ENCODE measurements at places on chromosomes 7 and 10. TPM values are rescaled to one million over a fixed set of nuclear protein-coding genes. Genes with fewer than 3 reads are reported as not detected.

DNA sequence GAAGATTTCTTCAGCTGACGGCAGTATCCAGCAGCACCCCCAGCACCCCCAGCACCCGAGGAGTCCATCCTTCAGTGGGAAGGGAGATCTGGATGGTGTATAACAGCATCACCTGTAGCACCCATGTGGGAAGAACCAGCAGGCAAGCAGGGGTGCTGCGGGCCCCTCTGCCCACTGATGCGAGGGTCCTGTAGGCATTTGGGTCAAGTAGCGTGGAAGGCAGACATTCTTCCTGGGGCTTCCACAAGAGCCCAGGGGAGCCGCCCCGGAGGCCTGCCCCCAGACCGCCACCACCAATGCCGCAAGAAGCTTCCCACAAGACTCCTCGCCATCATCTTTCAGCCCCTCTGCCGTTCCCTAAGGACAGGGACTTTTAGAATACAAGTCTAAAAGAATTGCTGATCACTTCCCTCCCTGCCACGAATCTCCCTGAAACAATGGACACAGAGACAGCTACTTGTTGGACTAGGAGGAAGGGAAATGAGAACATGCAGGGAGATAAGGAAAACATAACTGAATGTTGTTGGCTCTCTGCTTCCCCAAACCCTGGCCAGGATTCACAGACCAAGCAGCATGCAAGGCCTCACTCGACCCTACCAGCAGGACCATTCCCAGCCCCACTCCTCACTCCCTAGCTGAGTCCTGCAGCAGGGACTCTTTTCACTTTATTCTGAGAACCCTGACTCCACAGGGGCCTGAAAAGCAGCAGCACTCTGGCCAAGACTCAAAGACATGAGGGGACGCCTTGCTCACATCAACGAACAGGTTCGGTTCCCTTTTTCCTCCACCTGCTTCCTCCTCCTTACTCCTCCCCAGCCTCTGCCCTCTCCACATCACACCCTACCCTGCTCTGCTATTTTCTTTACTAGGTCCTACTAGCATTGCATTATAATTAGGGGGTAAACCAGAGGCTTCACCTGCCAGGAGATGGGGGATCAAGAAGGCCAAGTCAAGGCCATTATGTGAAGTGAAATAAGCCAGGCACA lies 164.5 kb downstream of the HERPUD2 start:
- H3K27ac ChIP-seq: no peak overlapping the region
- H3K4me1 ChIP-seq: no peaks in the 10 kb centered on the region
- no peaks in the 10 kb centered on the region for H3K36me3 ChIP-seq
- H3K4me3 ChIP-seq: no peak overlapping the region
- peaks cover 4% of the 10 kb centered on the region for H3K27me3 ChIP-seq
- DNase-seq: no peak

DNA sequence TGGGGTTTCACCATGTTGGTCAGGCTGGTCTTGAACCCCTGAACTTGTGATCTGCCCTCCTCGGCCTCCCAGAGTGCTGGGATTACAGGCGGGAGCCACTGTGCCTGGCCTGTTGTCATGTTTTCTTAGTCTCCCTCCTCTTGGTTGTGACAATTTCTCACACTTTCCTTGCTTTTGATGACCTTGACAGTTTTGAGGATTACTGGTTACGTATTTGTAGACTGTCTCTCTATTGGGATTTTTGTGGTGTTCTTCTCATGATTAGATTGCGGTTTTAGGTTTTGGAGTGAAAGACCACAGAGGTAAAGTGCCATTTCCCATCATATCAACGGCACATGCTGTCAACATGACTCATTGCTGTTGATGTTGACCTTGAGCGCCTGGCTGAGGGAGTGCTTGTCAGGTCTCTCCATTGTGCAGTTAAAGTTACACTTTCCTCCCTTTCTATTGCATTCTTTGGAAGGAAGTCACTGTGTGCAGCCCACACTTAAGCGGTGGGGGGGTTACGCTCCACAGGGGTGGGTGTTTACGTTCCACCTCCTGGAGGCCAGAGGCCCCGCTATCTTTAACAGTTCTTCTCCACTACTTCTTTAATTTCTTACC lies 10.8 kb downstream of the NEURL1 start:
- no peaks in the 10 kb centered on the region for H3K4me1 ChIP-seq
- no peaks in the 10 kb centered on the region for H3K36me3 ChIP-seq
- DNase-seq: no peak
- H3K27me3 ChIP-seq: no peaks in the 10 kb centered on the region
- H3K4me3 ChIP-seq: no peak overlapping the region

- no peak for DNase-seq
- no peaks in the 10 kb centered on the region for H3K36me3 ChIP-seq
- no peaks in the 10 kb centered on the region for H3K27me3 ChIP-seq
- H3K27ac ChIP-seq: no peak overlapping the region
Observed at GRCh38 chr7:115701141-115701540, 329.4 kb downstream of the TFEC start.

DNA sequence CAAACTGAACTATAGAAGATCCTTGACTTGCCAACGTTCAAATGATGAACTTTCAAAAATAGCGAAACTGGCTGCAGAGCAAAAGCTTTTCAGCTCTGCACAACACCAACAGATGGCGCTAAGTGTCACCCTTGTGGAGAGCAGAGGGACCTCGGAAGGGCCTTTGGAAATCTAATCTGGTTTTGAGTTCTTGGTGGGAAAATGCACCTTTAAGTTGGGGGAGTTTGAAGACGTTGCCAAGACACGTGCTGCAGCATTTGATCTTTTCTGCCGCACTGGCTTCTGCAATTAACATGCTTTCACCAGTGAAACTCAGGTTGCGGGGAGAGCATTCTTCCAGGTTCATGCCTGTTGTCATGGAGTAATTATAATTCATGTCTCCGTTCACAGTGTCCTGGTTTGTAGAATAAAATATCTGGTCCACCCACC lies 26.3 kb upstream of the WDR11 start:
- H3K4me1 ChIP-seq: no peaks in the 10 kb centered on the region
- H3K4me3 ChIP-seq: no peak overlapping the region
- H3K27me3 ChIP-seq: no peaks in the 10 kb centered on the region
- H3K27ac ChIP-seq: no peak overlapping the region
- no peak for DNase-seq

DNA sequence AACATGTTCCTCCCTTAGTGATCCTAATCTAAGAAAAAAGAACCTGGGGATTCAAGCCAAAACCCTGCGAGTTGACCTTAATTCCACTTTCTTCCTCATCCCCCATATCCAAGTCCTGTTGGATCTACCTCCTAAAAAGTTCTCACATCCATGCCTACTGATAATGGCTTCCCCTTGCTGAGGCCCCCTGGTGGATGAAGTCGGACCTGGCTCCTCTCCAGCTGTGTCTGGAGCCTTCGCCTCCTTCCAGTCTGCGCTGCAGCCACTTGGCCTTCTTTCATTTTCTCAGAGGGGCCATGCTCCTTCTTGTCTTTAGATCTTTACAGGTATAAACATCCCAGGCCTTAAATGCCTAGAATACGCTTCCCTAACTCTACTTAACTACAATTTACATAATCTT lies 8.1 kb downstream of the PDE1C start:
- H3K4me3 ChIP-seq: peak overlapping the region; percentile 8
- H3K36me3 ChIP-seq: no peaks in the 10 kb centered on the region
- DNase-seq: no peak
- H3K4me1 ChIP-seq: no peaks in the 10 kb centered on the region
- H3K27me3 ChIP-seq: no peaks in the 10 kb centered on the region
- no peak overlapping the region for H3K27ac ChIP-seq

GRCh38 chr10:17744341-17744861 lies 7.6 kb upstream of the TMEM236 start:
- H3K27me3 ChIP-seq: no peaks in the 10 kb centered on the region
- no peak for DNase-seq
- H3K36me3 ChIP-seq: no peaks in the 10 kb centered on the region
- H3K4me1 ChIP-seq: no peaks in the 10 kb centered on the region
- H3K4me3 ChIP-seq: no peak overlapping the region

DNA sequence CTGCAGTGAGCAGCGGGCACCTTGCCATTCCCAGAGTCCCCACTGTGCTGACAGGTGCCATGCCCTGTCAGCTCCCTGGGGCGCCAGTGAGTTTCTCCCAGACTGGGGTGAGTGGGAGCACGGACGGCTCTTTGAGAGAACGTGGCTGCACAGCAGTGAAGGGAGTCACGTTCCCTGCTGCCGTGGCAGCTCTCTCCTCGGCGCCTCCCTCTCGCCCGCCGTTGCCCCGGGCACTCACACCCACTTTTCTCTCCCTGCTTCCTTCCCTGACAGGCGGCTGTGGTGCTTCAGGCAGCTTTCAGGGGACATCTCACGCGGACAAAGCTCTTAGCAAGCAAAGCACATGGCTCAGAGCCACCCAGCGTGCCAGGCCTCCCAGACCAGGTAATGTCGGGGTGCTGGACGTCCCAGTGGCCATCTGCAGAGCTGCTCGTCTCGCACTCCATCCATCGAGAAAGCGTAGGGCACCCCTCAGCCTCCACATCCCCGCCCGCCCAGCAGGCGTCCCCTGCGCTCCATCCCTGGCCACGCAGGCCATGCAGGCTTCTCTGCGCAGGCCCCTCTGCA lies 27.1 kb upstream of the TTYH3 start:
- H3K27ac ChIP-seq: no peak overlapping the region
- no peaks in the 10 kb centered on the region for H3K27me3 ChIP-seq
- H3K4me1 ChIP-seq: no peaks in the 10 kb centered on the region
- no peaks in the 10 kb centered on the region for H3K36me3 ChIP-seq

GRCh38 chr10:1448252-1448930 lies 288.9 kb downstream of the ADARB2 start:
- no peak overlapping the region for H3K4me3 ChIP-seq
- peak overlapping the region; percentile 71 for H3K27ac ChIP-seq

- no peak overlapping the region for H3K27ac ChIP-seq
- DNase-seq: no peak
- H3K4me1 ChIP-seq: no peaks in the 10 kb centered on the region
- H3K4me3 ChIP-seq: peak overlapping the region; percentile 21
- no peaks in the 10 kb centered on the region for H3K27me3 ChIP-seq
Observed at GRCh38 chr7:86653919-86654659, 10.4 kb downstream of the GRM3 start.

DNA sequence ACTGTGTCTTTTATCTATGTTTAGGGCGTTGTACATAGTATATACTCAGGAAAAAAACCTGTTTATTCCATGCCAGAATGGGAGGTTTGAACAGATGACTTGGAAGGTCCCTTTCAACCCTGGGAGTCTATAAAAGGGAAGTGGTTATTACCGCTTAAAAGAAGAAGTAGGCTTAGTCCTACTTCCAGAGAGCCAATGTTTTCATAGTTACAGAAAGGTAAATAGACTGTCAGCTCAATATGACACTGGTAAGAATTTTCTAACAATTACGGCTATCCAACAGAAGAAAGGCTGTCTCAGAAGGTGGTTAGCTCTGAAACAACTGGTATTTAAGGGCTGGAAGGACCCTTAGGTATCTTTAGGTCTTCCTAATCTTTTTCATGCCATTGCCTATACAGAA lies 1.1 kb upstream of the TFAM start:
- H3K4me1 ChIP-seq: no peaks in the 10 kb centered on the region
- no peak for DNase-seq
- H3K27me3 ChIP-seq: no peaks in the 10 kb centered on the region

- no peak for DNase-seq
- no peaks in the 10 kb centered on the region for H3K4me1 ChIP-seq
Observed at GRCh38 chr7:27168265-27168947, 3.1 kb upstream of the HOXA9 start.

DNA sequence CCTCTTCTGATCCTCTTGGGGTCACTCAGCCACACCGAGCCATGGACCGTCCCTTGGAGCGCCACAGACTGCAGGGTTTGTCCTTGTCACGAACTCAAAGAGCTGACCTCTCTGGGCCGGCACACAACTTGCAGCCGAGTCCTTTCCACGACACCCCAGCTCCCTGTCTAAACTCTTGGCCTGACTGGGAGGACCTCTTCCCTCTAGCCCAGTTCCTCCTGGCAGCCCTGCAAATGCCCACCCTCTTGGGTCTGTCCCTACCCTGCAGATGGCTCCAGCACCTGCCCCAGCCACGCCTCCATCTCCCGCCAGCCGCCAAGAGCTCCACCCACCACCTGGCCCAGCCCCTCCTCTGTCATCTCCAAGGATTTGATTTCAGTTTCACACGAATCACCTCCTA lies 339.2 kb downstream of the DNAJB6 start:
- H3K36me3 ChIP-seq: no peaks in the 10 kb centered on the region
- H3K27ac ChIP-seq: no peak overlapping the region
- H3K27me3 ChIP-seq: no peaks in the 10 kb centered on the region
- no peak overlapping the region for H3K4me3 ChIP-seq
- no peaks in the 10 kb centered on the region for H3K4me1 ChIP-seq
- no peak for DNase-seq

- no peak overlapping the region for H3K27ac ChIP-seq
- no peaks in the 10 kb centered on the region for H3K4me1 ChIP-seq
Observed at GRCh38 chr10:1788401-1788800, 51.1 kb upstream of the ADARB2 start.

DNA sequence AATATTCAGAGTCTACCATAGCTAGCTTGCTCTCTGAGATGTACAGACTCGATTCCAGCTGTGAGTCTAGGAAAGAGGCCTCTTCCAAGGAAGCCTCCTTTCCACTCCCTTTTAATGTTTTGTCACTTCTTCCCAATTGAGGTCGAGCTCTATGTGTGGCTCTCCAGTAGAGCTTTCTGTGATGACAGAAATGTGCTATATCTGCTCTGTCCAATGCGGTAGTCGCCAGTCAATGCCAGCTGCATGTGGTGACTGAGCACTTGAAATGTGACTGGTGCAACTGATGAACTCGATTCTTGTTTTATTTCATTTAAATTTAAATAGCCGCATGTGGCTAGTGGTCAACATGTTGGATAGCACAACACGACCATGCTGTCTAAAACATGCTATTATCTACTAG lies 387.0 kb upstream of the NRP1 start:
- DNase-seq: no peak
- no peak overlapping the region for H3K27ac ChIP-seq
- no peaks in the 10 kb centered on the region for H3K4me1 ChIP-seq
- no peak overlapping the region for H3K4me3 ChIP-seq

- no peaks in the 10 kb centered on the region for H3K36me3 ChIP-seq
- H3K27me3 ChIP-seq: no peaks in the 10 kb centered on the region
- no peaks in the 10 kb centered on the region for H3K4me1 ChIP-seq
- no peak overlapping the region for H3K27ac ChIP-seq
Observed at GRCh38 chr7:15856311-15856710, 169.8 kb upstream of the MEOX2 start.

DNA sequence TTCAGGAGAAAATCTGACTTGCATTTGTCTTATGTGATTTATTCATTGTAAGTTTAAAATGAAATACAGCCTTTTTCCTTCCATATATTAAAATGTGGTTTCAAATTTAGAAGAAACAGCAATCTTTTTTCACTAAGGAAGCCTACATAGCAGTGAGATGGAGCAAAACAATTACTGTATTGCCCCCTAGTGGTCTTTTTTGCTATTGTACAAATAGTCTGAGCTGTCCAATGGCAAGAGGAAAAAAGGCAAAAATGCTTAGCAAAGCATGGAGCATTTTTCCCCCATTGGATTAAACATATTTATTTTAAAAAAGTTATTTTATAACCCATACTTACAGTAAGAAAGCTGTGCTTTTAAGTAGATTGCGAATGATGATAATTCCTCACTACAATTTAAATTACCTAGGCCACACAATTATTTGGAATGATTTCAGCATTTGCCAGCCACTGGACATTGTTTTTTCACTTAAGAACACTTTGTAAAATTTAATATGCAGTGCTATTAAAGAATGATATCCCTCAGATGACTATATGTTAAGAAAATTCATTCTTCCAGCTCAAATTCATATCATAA lies 119.5 kb downstream of the CPED1 start:
- no peaks in the 10 kb centered on the region for H3K36me3 ChIP-seq
- H3K27ac ChIP-seq: no peak overlapping the region
- no peaks in the 10 kb centered on the region for H3K27me3 ChIP-seq
- DNase-seq: no peak
- H3K4me3 ChIP-seq: no peak overlapping the region

PCLO gene
- total RNA-seq: 20.9 TPM

FOXI2 gene
- not detected for total RNA-seq

ZDHHC6 gene
- total RNA-seq: 34.5 TPM

ADIRF gene
- 288 TPM for total RNA-seq

TDRD1 gene
- total RNA-seq: under 0.01 TPM

PRKG1 gene
- 19.7 TPM for total RNA-seq

EXOC4 gene
- total RNA-seq: 88.3 TPM

CHAT gene
- not detected for total RNA-seq
